Dermis microvascular lymphatic vessel endothelial cell (primary cell): ENCODE measurements at places on chromosomes 4 and X.

- no peak for DNase-seq
Observed at GRCh38 chrX:14607446-14607985, 78.2 kb downstream of the GLRA2 start.

DNA sequence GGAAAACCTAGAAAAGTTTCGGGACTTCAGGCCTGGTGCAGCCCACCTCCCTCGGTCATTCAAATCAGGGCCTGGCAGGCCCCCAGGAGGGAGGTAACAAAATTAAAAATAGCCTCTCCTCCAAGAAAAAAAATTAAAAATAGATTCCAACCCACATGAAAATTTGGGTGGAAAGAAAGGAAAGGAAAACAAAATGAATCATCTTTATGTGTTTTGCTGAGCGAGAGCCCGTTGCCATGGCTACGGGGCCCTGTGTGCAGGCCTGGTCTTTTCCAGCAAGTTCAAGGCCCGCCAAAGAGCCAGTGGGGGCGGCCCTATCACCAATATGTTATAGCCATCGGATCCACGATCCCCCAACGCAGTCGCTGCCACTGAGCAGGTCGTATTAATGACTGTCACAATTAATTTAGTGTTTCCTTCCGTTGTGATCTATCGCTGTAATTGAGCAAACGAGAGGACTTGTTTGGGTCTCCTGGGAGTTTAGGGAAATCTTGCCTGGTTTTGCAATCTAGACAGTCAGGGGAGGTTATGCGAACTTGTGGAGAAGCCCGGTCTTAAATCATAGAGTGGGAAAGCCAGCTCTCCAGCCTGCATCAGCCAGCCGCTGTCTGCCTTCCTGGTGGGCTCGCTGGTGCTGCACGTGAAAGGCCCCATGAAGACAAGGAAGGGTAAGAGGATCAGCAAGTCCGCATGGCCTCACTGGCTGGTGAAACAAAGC, 452.4 kb downstream of the BCOR start:
- DNase-seq, result peak; percentile 65

- peak; percentile 82 for DNase-seq
Observed at GRCh38 chrX:103687073-103687695, 685 bp upstream of the MORF4L2 start.

DNA sequence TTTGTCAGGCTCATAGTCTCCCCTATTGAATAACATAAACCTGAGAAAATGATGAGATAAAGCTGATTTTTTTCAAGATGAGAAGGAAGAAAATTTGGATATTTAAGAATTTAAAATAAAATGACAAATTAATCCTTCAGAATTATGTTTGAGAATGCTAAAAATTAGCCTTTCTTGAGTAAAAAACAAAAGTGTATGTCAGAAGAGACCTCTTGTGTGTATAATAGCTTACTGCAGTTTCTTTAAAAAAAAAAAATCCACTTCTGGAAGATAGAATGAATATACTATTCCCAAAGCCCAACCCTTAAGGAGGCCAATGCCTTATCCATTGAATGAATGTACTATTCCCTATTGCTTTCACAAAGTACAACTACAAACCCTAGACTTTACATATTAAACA, 281.8 kb downstream of the RAPGEF2 start:
- no peak for DNase-seq

GRCh38 chr4:137754652-137755471, 222.6 kb upstream of the PCDH18 start:
- DNase-seq, result no peak

DNA sequence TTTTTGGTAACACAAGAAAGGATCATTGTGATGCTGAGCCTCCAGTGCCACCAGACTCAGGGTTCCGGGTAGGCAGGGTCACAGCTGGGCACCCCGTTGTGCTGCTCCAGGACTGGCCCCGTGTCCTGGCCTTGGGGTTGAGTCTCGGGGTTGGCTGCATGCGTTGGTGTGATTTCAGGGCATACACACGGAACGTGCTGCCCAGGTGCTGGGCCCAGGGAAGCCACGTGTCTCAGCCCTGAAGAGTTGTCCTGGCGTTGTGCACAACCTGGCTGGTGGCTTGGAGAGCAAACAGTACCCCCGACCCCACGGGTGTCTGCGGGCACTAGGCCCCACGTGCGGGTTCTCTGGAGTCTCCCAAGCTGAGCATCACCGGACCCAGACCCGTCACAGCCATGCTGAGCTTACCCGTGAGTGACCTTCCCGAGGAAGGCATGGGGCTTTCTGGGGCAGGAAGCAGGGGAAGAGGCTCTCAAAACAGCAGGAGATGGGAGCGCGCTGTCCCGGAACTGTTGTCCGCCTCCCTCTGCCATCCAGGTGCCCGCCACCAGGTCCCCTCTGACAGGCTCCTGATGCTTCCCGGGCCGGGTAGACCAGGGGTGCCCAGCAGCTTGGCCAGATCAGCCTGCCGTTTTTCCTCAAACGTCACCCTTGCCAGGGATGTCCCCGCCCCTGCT, 66.1 kb upstream of the ENPP6 start:
- DNase-seq, result no peak

DNA sequence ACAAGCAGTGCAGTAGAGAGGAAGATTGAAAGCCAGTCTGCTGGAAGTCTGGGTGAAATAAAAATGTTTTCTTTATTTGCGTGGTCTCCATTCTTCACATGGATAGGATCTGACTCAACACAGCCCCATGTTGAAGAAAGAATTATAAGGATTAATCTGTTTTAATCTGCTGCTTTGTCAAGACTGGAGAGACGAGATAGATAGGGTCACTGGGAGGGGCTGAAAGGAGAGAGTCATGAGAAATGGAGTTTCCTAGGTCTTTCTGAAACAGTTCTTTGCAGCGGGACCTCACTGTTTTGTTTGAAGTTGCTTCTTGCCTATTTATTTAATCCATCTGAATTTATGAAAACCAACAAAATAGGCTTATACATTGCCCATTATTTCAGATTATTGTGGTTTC, 32.4 kb upstream of the RHOH start:
- DNase-seq, result no peak

DNA sequence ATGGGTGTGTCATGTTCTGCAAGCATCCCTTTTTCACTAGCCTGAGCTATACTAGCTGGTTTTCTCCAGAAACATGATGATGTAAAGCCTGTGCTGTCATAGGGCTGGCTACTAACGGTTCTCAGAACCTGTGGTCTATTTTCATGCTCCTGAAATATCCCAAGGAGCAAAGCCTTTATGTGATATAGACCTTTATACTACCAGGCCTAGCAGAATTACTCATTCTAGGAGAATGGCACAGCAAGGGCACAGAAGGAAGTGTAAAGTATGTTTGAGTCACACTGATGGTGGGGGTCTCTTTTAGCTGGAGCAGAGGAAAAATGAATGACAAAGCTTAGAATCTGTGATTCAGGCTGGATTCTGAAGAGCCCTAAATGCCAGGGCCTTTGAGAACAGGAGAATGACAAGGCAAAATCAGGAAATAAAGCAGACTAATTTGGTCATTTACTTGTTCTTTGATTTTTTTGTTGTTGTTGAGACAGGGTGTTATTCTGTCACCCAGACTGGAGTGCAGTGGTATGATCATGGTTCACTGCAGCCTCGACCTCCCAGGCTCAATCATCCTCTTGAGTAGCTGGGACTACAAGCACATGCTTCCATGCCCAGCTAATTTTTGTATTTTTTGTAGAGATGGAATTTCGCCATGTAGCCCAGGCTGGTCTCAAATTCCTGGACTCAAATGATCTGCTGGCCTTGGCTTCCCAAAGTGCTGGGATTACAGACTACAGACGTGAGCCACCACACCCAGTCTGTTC, 11.8 kb downstream of the TCEAL1 start:
- peak; percentile 5 for DNase-seq

- peak; percentile 51 for DNase-seq
Observed at GRCh38 chr4:86043755-86044592, 315.9 kb downstream of the MAPK10 start.

GRCh38 chr4:33961761-33962160, 2282.6 kb downstream of the ARAP2 start:
- no peak for DNase-seq

DNA sequence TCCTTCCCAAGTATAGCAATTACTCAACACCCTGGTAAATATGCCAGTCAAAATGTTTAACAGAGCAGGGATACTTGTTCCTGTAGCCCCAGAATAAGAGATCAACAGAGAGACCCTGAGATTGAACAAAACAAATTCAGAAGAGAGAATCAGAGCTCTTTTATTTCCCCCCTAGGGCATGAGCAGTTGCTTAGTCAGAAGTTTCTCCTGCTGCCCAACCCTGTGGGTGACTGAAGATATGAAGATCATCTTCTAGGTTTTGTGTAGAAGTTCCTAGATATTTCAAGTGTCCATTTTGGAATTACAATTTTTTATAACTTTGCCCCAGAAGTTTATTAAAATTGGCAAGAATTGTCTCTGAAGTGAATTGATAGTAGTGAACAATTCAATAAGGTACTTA, 59.1 kb upstream of the RXFP1 start:
- no peak for DNase-seq

DNA sequence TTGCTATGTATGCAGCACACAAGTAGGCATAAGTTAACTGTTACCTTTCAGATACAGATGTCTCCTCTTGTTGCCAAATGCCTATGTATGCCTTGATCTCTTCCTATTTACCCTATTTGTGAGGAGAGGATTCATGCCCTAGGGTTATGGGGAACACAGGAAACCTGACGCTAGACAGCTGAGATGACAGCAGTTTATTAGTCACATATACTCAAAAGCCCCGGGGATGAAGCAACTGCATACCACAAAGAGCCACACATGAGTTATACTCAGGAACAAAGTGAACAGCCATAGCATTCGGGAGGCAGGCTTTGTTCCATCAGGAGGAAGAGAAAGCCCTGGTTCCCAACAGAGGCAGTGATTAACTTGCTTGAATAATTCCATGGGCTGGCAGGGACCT, 1011.7 kb upstream of the PCDH7 start:
- no peak for DNase-seq

- DNase-seq, result no peak
Observed at GRCh38 chr4:4361883-4362282, 25.0 kb upstream of the NSG1 start.

- no peak for DNase-seq
Observed at GRCh38 chr4:7815981-7816380, 123.7 kb downstream of the AFAP1 start.

DNA sequence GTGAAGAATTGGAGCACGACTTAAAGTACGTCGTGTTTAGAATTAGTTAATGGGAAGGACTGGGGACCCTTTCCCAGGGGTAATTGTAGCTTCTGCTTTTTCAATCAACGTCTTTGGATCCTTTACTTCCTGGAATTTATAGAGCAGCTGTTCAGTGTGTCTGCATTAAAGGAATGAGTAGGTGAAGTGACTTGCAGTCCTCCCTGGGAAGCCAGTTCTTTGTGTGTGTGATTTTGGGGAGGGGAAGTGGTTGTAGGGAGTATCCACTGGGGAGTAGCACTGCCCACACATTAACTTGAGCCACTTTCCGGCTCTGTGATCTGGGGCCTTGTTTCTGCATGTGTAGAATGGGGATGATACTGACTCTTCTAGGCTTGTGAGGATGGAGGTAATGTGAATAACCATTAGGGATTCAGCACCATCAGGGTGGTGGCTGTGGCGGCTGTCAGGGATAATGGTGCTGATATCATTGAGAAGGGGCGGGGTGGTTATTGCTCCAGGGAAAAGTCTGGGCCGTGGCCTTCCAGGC, 54.7 kb downstream of the TMEM131L start:
- DNase-seq, result no peak

GRCh38 chr4:186192066-186192612, 772 bp downstream of the CYP4V2 start:
- no peak for DNase-seq

- DNase-seq, result no peak
Observed at GRCh38 chr4:39759569-39759968, 61.6 kb downstream of the UBE2K start.

- no peak for DNase-seq
Observed at GRCh38 chrX:105468741-105469140, 248.2 kb upstream of the TEX13A start.

- no peak for DNase-seq
Observed at GRCh38 chrX:15301924-15302323, 13.5 kb downstream of the ASB11 start.

GRCh38 chr4:3473181-3473950, 10.3 kb downstream of the DOK7 start:
- DNase-seq, result no peak

GRCh38 chr4:140212646-140213045, 58.7 kb upstream of the MAML3 start:
- DNase-seq, result no peak

- no peak for DNase-seq
Observed at GRCh38 chr4:181194096-181194495, 1049.1 kb upstream of the TENM3 start.

DNA sequence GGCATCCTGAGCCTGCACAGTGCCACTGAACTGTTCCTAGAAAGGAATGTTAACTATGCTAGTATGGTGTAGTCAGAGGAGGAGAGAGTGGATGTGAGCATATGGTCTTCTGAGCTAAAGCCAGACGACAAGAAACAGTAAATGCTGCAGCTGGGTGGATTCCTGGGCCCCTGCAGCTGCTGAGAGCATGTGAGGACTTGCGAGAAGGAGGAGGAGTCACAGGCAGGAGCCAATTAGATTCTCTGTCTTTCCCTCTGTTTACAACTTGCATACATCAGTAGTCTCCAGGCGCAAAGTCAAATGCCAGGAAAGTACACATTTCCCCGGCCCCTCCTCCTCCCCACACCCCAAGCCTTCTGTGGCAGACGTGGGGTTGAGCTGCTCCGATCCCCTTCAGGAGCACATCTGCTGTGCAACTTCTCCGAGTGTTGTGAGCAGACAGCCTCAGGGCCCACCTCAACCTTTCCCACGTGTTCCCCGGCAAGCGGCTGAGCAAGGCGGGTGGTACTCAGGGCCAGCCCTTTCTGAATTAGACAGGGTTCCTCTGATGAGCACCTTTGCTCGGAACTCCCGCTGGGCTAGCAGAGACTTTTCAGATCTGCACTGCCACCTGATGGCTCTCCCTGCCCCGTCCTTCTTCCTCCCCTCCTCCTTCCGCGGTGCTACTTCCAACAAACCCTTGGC, 108.7 kb upstream of the ATP6AP2 start:
- DNase-seq, result no peak

- no peak for DNase-seq
Observed at GRCh38 chrX:150906694-150907093, 8.2 kb upstream of the CD99L2 start.

- peak; percentile 1 for DNase-seq
Observed at GRCh38 chrX:141469469-141469868, 115.1 kb downstream of the SPANXA1 start.

DNA sequence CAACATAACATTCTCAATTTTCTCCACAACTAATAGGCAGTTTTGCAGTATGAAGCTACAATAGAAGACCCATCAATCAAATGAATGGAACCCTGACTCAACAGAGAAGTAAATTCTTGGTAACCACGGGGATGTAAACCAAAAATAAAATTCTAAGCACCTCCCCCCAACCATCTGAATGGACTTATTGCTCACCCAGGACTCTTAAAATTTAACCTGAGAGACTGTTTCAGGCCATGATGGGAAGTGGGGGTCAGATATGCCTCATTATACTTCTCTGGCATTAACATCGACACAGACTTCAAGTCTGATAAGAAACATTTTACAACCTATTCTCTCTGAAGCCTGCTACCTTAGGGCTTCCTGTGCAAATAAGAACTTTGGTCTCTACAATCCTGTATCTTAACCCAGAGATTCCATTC, 620.9 kb downstream of the TLL1 start:
- DNase-seq, result no peak
